Cortex of kidney (tissue), 1 donor: ENCODE measurements at places on chromosomes 11 and 22.

GRCh38 chr11:57791321-57792059 lies 29.9 kb downstream of the CTNND1 start:
- DNase-seq, result no peak

DNA sequence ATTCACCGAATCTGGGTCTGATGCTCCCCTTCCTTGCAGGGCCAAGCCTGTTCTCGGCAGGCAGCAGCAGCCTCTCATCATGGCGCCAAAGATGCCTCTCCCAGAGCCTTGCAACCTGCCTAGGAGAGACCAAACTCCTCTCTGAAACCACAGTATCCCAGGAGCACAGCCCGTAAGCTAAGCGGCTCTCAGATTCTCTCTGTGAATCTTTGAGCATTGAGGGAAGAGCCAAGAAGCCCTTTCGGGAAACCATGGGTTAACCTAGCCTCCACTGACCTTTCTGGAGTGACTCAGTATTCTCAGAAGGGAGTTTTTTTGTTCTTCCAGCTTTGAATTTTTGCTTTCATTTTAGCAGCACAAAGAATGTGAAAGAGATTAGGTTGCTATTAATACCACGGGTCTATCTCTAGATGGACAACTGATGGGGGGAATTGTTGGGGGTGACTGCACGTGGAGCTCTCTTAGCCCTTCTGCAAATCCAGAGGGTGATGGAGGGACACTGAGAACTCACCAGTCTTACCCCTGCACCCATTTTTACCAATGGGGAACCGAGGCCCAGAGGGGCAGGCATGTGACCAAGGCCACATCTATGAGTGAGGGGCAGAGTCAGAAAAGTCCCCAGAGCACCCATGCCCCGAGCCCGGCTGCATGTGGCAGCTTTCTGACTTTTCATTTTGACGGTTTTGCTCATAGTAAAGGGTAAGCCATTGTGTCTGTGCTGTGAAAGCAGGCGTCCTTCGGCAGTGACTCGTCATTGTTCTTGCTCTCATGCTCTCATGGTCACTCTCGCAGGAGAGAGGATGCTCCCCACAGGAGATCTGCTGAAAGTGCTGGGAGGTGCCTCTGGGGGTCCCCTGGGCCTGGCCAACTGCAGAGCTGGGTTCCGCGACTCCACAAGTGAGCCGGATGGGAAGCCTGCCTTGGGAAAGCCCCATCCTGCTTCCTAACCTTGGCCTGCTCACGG lies 36.0 kb downstream of the IRAG1 start:
- DNase-seq, result no peak

DNA sequence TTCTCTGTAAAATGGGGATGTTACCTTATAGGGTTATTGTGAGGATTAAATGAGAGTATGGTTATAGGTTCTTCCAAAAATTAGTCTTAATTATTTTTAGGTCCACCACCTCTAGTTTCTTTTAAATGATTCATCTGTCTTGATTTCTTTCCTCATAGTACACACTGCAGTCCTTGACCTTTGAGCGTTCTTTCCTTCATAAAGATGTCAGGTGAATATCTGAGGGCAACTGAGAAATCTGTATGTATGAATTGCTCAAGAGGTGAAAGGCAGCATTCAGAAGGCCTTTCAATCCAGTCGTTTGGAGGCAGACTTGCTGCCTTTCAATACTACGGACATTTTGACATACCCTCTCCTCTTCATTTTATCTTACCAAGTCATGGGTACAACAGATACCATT lies 380.7 kb downstream of the INSC start:
- DNase-seq, result no peak

DNA sequence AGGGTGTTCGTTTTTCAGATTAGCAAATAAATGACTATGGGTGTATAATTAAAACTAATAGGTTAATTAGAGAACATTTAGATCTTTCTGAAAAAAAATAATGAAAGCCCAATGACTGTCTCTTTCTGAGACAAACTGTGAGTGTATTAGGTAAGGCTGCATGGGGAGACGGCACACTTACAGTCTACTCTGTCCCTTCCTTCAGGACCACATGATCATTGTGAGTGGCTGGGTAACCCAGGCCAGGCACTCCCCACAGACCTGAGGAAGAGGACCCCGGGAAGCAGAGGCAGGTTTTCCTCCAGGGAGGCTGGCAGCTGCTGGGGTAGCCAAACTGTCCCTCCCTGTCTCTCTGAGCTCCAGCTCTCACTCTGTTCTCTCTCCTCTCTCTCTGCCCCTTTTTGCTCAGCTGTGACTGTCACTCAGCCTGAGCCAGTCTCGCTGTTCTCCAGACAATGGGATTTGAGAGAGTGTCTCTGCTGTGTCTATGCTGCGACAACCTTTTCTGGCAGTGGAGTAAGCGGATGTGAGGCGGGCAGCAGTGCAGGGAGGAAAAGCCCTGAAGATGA lies 83.1 kb upstream of the NCAM1 start:
- no peak for DNase-seq

- no peak for DNase-seq
These were observed 138.0 kb upstream of the POU2AF2 start for GRCh38 chr11:111107501-111107900.

DNA sequence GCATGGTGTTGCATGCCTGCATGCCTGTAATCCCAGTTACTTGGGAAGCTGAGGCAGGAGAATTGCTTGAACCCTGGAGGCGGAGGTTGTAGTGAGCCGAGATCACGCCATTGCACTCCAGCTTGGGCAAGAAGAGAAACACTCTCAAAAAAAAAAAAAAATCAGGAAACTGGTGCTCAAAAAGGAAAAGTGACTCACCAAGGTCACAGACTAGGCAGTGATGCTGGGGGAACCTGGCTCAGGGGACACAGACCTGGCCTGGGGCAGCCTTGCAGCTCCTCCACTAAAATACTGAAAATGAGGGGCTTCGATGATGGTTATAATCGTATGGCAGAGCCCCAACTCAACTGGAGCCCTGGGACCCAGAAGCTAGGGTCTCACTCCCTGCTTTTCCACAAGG lies 8.1 kb upstream of the SLC35E4 start:
- DNase-seq, result no peak

DNA sequence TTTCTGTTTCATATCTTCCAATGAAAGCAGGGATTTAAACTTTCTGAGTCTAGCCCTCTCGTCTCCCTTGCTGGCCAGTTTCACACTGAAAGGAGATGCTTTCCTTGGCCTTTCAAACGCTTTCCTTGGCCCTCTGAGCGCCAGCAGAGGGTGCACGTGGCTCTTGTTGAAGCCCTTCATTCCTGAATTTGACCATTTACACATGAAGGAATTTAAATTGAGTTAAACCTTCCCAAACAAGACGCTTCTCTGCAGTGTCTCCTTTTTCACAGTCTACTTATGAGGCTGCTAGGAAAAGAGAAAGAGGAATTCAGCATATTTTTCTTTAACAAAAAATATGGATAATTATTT lies 21.6 kb downstream of the NNMT start:
- no peak for DNase-seq

- no peak for DNase-seq
These were observed 12.7 kb downstream of the GTPBP1 start for GRCh38 chr22:38718414-38718813.

- DNase-seq, result no peak
These were observed 122.3 kb upstream of the SNX19 start for GRCh38 chr11:131038597-131038996.

- no peak for DNase-seq
These were observed 66.2 kb upstream of the LMO1 start for GRCh38 chr11:8329847-8330361.

- DNase-seq, result no peak
These were observed 1.9 kb downstream of the CHRM4 start for GRCh38 chr11:46389450-46390330.

DNA sequence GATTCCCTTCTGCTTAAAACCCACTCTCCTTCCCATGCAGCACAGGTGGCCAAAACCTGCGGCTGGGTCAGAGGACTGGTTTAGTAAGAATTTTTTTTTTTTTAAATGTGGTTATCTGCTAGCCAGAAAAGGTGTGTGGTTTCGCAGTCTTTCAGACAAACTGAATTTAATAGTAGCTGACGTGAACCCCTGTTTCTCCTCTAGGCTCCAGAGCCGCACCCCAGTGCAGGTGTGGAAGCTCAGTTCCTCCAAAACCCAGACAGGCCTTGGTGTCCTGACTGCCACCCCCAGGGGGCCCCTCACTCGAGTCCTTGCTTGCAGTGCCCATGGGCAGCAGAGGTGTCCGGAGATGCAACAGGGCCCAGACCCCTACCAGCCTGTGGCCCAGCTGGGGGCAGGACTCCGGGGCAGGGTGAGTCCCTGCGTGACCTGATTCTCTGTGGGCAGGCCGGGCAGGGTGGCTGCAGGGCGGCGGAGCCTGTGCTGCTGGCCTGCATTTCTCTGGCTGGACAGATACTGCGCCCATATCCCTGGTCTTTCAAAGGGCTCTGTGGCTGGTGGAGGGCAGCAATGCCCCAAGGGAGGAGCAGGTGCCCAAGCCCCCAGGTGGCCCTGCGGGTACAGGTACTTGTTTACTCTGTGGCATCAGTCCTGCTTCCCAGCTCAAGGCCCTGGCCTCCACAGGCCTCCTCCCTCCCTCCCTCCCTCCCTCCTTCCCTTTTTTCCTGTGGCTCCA lies 15.2 kb downstream of the KCNQ1 start:
- DNase-seq, result no peak

- no peak for DNase-seq
These were observed 333.2 kb downstream of the CASP12 start for GRCh38 chr11:104564921-104565582.

DNA sequence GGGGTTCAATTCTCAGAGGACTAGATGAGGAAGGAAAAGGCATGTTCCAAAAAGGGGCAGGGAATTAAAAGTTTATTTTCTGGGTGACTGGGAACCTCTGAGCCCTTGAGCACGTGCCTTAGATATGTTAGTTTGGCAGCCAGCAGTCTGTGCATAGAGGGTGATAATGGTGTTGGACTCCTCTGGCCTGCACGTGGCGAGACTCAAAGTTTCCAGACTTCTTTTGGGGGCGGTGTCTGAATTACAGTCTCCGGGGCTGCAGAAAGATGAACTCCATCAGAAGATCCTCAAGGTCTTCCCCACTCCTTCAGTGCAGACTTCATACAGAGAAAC lies 861 bp upstream of the ZNRF3 start:
- DNase-seq, result no peak

DNA sequence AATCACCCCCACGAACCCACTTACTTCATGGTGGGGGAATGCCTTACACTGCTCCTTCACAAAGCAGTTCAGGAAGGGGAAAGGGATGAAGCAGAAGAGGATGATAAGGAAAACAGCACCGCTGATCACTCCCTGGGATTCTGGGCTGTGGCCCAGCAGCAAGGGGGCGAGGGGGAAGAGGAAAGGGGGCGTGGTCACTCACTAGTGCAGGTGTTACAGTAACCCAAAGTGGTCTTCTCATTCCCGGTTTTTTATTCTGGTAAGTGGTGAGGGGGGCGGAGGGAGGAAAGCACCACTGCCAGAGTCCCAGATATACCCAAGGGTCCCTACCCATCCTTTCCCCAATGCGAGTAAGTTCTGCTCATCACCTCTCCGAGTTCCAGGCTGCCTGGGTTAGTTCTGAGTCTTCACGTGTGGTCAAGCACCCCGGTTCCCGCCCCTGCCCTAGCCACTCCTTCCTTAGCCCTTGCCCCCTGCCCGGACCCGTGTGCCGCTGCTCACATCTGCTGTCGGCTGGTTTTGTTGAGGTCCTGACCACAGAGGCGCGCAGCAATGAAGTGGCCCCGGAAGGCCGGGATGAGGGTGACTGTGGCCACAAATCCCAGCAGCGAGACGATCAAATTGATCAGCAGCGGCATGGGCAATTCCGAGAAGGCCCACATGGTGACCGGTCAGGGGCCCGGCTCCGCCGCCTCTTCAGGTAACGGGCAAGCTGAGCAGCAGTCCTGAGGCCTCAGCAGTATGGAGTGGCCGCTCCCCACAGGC lies 477 bp downstream of the DPAGT1 start:
- no peak for DNase-seq

DNA sequence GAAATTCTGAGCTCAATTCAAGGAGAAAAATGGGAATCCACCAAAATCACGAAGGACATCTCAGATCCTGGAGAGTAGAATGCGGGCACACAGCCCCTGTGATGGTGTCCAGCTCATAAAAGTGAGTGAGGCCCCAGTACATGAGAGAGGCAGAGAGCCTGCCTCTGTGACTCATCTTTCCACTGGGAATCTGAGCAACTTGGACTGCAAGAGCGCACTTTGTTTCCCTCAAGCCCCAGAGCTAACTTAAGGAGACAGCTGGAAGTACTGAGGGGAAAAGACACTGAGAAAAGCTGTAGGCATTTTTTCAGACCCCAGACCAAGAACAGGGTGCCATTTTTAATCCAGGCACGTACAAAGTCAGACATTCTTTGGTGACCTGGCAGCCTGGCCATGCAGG lies 273.7 kb downstream of the C11orf87 start:
- no peak for DNase-seq

GRCh38 chr11:19433791-19434190 lies 193.0 kb upstream of the E2F8 start:
- DNase-seq, result no peak

DNA sequence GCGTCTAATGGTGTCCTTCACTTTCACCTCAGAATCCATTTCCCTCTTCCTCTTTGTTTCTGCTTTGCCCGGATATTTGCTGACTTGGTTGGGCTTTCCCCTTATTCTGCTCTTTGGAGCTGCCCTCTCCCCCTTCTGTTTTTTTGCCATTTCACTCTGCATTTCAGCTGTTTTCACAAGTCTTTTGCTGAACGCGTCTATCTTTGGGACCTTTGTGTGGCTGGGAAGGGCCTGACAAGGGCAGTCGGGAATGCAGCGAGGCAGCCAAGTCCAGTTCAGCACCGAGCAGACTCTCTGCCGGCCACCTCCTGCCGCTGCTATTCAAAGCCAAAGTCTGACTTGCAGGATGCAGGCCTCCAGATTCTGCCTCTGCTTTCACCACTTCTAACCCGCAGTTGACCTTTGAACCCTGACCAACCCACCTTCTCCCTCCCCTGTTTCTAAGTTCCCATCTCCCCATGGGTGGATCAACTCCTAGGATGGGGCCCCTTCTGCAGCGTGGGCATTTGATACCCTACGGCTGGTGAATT lies 38.2 kb downstream of the FEZ1 start:
- no peak for DNase-seq

- DNase-seq, result no peak
These were observed 76.2 kb downstream of the SNX19 start for GRCh38 chr11:130839981-130840666.

DNA sequence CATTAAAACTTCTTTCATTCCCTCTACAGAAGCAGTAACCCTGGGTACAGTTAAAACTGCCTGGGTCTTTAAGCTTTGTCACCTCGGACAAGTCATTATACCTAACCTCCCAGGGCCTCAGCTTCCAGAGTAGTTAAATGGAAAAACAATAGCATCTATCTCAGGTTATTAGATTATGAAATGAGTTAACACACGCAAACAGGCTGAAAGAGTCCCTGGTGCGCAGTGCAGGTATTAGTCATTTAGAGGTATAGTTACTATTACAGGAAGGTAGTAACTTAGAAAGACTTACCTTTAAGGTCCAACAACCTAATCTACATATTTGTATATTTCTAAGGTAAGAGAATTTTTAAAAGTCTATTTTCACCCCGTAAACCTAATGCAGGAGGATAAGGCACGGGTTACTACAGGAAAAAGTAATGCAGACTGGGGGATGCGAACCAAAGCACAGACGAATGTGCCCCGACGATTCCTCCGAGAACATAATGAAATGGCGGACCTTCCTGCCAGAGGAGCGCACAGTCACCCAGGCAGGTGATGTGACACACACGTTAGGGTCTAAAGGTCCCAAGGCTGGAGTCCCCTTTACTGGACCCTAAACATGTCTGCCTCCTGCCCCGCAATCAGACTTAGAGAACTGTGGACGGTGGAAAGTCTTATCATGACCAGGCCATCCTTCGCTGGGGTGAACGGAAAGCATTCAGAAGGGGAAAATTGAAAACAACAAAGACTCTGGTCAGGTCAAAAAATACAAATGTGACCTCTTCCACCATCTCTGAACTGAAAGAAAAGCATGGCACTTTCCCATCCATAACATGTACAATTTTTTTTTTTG lies 1.3 kb downstream of the NAP1L4 start:
- no peak for DNase-seq
